Natural killer cell treated with Interleukin-12 subunit alpha and Interleukin-12 subunit beta and Interleukin-15 and Interleukin-18, amount 100 ng/mL, for 72 hours (primary cell): ENCODE measurements at places on chromosomes 2 and 18. TPM values are rescaled to one million over a fixed set of nuclear protein-coding genes. Genes with fewer than 3 reads are reported as not detected.

DNA sequence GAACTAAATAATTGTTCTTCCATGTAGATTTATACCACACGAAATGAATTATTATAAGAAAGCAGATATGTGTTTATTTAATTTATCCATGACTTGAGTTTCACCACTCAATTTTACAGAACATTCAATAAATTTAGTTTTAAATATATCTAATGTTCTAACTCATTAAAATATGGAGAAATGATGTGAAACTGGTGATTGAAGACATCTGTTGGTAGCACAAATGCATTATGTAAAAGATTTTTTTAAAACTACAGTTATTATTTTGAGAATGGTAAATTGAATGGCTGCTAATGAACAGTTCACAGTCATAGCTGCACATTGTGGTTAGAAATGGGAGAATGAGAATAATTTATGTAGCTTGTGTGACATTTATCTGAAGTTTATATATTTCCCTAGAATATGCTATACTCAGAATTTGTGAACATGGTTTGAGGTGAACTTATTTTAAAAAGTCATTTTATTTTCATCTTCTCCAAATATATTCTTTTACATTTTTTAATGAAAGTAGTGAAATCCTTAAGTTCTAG, 203.5 kb downstream of the DPP4 start:
- no peaks in the 10 kb centered on the region for H3K4me1 ChIP-seq
- H3K27me3 ChIP-seq, result peaks cover 7% of the 10 kb centered on the region
- no peaks in the 10 kb centered on the region for H3K36me3 ChIP-seq
- H3K27ac ChIP-seq, result no peak overlapping the region

- H3K4me3 ChIP-seq, result no peak overlapping the region
- H3K4me1 ChIP-seq, result no peaks in the 10 kb centered on the region
- H3K36me3 ChIP-seq, result no peaks in the 10 kb centered on the region
- peaks cover 29% of the 10 kb centered on the region for H3K27me3 ChIP-seq
Measured at GRCh38 chr2:101382442-101382841, 4.9 kb downstream of the CREG2 start.

- H3K4me1 ChIP-seq, result no peaks in the 10 kb centered on the region
- H3K36me3 ChIP-seq, result no peaks in the 10 kb centered on the region
- no peak overlapping the region for H3K27ac ChIP-seq
- H3K27me3 ChIP-seq, result peaks cover 12% of the 10 kb centered on the region
Measured at GRCh38 chr2:171238946-171239345, 78.3 kb upstream of the TLK1 start.

- H3K4me1 ChIP-seq, result peaks cover 6% of the 10 kb centered on the region
- DNase-seq, result no peak
- no peaks in the 10 kb centered on the region for H3K36me3 ChIP-seq
- no peak overlapping the region for H3K4me3 ChIP-seq
Measured at GRCh38 chr18:31789409-31789808, 28.7 kb upstream of the SLC25A52 start.

DNA sequence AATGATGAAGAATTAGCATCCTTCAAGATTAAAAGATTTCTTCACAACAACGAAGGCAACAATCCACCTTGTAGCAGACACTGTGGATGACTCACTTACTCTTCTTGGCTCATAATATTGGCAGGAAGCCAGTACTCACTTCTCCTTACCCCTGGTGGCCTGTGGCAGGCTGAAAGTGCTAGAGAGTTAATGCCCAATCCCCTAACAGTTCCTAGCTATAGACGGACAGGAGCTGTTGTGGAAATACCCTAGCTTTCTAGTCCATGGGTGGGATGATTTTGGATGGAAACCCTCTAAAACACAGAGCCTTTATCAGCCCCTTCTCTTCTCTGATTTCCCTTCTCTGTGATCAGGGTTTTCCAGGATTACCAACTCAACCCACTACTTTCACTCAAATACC, 128.6 kb upstream of the NYAP2 start:
- no peak overlapping the region for H3K27ac ChIP-seq
- H3K4me3 ChIP-seq, result no peak overlapping the region
- H3K4me1 ChIP-seq, result no peaks in the 10 kb centered on the region
- peaks cover 4% of the 10 kb centered on the region for H3K36me3 ChIP-seq
- peaks cover 2% of the 10 kb centered on the region for H3K27me3 ChIP-seq

DNA sequence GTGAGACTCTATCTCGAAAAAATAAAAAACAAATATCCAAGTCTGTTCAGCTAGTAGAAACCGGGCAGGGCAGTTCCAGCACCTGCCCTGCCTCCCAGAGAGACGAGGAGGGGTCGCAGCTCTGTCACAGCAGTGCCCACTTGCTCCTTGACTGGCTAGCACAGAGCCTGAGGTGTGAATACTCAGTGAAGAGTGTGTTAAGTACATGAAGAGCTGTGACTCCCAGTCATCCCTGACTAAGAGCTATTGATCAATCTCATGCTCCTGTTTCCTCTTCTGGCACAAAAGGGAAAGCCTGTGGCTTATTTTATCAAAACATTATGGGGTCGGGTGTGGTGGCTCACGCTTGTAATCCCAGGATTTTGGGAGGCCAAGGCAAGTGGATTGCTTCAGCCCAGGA, 83.0 kb upstream of the FZD7 start:
- no peak for DNase-seq
- H3K27ac ChIP-seq, result no peak overlapping the region
- peaks cover 9% of the 10 kb centered on the region for H3K27me3 ChIP-seq
- H3K4me1 ChIP-seq, result no peaks in the 10 kb centered on the region
- H3K4me3 ChIP-seq, result no peak overlapping the region

DNA sequence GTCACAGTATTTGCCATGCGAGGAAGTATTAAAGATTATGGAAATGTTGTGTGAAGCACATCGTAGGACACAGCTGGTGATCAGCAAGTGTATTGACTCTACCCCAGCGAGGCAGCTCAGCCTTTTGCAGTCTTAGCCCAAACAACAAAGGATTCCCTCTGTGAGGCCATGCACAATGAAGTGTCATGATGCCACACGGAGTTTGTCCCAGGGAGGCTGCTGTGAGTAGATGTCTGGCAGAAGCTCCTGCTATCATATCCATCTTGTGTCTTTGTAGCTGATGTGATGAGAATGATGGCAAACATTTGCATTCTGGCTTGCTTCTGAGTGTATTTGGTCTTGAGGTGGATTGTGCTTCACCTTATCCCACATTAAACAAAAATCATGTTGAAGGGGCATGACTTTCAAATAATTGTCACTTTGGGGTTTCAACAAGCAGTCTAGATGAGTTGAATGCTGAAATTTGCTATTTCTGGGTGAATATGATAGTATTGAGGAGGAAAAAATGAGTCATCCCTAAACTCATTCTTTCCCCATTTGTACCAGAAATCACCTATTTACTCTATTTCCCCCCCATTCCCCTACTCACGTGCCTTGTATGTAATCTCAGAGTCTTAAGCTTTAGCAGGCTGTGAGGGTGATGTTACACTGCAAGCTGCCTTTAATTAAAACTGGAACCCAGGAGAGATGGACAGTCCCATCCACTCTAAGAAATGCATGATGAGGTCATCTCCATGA, 273.5 kb downstream of the RNF144A start:
- peaks cover 13% of the 10 kb centered on the region for H3K27me3 ChIP-seq
- H3K36me3 ChIP-seq, result no peaks in the 10 kb centered on the region
- no peaks in the 10 kb centered on the region for H3K4me1 ChIP-seq
- DNase-seq, result no peak
- H3K27ac ChIP-seq, result no peak overlapping the region

DNA sequence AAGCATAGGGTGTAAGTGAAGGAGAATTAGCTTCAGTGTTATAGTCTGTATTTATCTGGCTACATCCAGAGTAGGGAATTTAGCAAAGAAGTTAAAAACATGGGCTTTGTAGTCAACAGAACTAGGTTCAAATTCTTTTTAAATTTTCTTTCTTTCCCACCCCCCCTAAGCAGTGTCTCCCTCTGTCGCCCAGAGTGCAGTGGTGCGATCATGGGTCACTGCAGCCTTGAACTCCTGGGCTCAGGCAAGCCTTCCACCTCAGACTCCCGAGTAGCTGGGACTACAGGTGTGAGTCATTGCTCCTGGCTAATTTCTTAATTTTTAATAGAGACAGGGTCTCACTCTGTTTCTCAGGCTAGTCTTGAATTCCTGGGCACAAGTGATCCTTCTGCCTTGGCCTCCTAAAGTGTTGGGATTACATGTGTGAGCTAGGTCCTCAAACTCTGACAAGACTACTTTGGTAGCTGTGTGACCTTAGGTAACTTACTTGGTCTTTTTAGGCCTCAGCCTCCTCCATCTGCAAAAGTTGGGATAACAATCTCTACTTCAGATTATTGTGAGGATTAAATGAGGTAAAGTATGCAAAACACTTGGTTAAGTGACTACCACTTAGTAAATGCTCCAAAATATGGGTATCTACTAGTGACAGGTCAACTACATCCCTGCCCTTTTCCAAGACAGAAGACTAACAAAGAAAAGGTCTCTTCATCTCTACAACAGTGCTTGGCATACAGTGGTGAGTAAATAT, 17.8 kb downstream of the DOK1 start:
- DNase-seq, result no peak
- no peak overlapping the region for H3K4me3 ChIP-seq
- H3K27me3 ChIP-seq, result peaks cover 6% of the 10 kb centered on the region
- H3K27ac ChIP-seq, result no peak overlapping the region
- peaks cover 21% of the 10 kb centered on the region for H3K4me1 ChIP-seq
- H3K36me3 ChIP-seq, result no peaks in the 10 kb centered on the region

DNA sequence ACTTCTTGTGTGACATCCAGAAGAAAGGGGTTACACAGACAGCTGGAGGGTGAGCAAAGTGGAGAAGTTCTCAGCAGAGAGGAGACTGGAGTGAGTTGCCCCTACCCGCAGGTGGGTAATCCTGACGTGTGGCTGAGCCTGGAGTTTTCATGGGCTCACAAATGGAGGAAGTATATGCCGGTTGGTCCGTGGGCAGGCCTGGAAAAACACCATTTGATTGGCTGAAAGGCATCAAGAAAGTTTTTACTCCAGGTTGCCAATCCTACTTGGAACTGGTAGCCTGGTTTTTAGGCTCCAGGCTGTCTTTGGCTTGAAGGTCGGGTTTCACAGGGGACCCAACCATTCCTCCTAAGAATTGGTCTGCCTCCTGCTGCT, 1177.4 kb upstream of the LRRTM1 start:
- no peaks in the 10 kb centered on the region for H3K4me1 ChIP-seq
- H3K27ac ChIP-seq, result no peak overlapping the region
- no peak for DNase-seq
- no peak overlapping the region for H3K4me3 ChIP-seq

DNA sequence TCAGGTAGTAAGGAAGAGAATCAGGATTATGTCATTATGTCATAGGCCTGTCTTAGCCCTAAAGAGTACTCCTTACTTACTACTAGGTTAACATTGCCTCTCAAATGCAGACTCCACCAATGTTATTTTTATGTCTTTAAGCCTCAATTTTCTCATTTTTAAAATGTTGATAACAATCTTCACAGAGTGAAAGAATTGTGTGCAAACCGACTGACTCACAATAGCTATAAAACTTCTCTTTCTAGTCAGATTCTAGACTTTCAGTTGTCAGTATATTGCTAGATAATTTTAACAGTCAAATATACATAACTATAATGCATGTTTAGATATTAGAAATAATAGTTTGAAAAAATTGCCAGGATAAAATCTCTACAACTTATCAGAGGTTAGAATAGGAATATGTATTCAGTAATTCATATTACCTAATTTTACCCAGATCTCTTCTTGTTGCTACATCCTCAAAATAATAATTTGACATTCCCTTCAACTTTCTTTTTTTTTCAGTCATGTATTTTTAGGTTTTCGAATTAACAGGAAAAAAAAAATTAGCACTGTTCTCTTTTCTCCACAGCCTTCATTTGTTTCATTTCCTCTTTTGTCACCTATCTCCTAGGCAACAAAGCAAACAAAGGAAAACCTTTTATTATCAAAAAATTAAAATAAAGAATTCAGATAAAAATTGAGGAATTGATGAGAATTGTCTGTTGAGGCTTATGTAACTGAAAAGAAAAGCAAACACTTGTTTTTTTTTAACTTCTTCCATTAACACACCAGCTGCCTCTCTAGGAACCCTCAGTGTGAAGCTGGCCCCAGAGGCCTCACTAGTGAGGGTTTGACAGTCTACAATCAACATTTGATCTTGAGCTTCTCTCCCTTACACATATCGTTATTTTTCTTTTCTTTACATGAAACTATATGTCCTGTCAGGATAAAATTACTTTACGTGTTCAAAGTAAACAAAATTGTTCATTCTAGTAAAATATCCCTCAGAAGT, 279.0 kb downstream of the CALCRL start:
- no peak overlapping the region for H3K4me3 ChIP-seq
- H3K36me3 ChIP-seq, result no peaks in the 10 kb centered on the region
- DNase-seq, result no peak
- H3K27ac ChIP-seq, result no peak overlapping the region
- no peaks in the 10 kb centered on the region for H3K27me3 ChIP-seq
- no peaks in the 10 kb centered on the region for H3K4me1 ChIP-seq

DNA sequence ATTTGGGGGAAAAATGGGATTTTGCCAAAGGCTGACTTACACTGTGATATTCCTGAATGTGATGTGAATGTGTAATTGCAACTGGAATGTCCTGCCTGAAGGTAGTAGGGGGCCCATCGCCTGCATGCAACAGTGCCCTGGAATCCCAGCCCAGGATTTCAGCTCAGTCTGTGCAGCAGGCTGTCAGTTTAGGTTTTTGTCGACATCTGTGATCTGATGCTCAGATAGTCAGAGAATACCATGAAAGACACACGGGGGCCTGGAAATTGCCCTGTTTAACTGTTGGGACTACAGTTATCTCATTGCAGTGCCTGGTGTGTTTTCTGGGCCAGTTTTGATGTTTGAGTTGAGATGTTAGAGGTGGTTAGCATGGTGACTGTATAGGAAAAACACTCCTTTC, 84.5 kb upstream of the HK2 start:
- H3K27me3 ChIP-seq, result peaks cover 35% of the 10 kb centered on the region
- H3K36me3 ChIP-seq, result no peaks in the 10 kb centered on the region
- H3K4me1 ChIP-seq, result no peaks in the 10 kb centered on the region
- H3K4me3 ChIP-seq, result no peak overlapping the region

- H3K4me1 ChIP-seq, result peaks cover 1% of the 10 kb centered on the region
- no peak for DNase-seq
- H3K36me3 ChIP-seq, result no peaks in the 10 kb centered on the region
Measured at GRCh38 chr2:190210471-190210870, 109.2 kb downstream of the HIBCH start.

GRCh38 chr2:33166287-33166881, 219.6 kb downstream of the LTBP1 start:
- no peak overlapping the region for H3K27ac ChIP-seq
- H3K36me3 ChIP-seq, result no peaks in the 10 kb centered on the region
- H3K27me3 ChIP-seq, result no peaks in the 10 kb centered on the region
- H3K4me1 ChIP-seq, result peaks cover 6% of the 10 kb centered on the region
- no peak overlapping the region for H3K4me3 ChIP-seq

DNA sequence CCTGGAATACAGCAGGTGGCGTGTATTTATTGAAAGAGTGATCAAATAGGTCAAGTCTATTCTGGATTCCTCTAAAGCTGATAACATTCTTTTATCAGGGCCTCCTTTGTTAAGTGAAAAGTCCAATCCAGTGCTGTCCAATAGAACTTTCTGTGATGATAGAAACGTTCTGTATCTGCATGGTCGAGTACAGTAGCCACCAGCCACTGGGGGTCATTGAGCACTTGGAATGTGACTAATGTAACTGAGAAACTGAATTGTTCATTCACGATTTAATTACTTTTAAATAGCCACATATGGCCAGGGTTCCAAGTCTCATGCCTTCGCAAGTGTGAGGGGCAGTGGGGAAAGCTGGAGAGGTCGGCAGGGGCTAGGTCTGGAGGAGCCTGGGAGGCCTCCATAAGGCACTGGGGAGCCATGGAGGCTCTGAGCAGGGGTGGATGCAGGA, 20.5 kb downstream of the SH2D6 start:
- no peaks in the 10 kb centered on the region for H3K36me3 ChIP-seq
- H3K4me3 ChIP-seq, result peak overlapping the region; percentile 41
- H3K27ac ChIP-seq, result peak overlapping the region; percentile 43
- H3K4me1 ChIP-seq, result peaks cover 7% of the 10 kb centered on the region

SETBP1 gene
- 79.6 TPM for total RNA-seq

CCBE1 gene
- total RNA-seq, result not detected

PRSS56 gene
- not detected for total RNA-seq

CCDC141 gene
- 0.24 TPM for total RNA-seq

RNF181 gene
- total RNA-seq, result 116 TPM

DNMT3A gene
- total RNA-seq, result 8.9 TPM

TDRD15 gene
- total RNA-seq, result 0.14 TPM
